ENCODE measurements at places on chromosomes 2 and 18.

DNA sequence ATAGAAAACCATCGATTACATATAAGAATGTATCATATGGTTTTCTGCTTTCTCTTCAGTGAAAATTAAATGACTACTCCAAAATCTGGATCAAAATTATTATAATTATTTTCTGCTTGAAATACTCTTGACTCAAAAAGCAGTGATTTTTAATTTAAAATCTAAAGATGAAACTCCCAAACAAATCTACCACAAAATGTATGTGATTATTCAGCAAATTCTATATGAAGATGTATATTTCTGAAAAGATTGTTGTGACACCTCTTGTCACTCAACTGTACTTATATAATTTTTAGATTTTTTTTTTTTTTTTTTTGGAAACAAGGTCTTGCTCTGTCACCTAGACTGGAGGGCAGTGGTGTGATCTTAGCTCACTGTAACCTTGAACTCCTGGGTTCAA lies 98.6 kb downstream of the MTCL1 start:
- no peak for DNase-seq

DNA sequence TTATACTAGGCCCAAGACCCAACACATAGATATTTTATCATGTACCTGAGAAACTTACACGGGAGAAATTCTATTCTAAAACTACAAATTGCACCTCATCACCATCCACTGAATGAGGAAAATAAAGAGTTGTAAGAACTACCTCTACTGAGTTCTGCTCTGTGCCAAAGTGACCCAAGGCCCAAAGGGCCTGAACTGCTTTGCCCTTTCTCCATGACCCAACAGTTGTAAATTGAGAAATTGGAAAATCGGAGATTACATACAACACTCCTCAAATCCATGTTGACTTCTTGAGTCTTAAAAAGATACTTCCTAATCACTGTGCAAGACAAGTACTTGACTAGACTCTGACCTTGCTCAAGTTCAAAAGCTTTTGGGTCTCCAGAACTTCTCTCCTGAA lies 8.8 kb downstream of the NR4A2 start:
- no peak for DNase-seq

DNA sequence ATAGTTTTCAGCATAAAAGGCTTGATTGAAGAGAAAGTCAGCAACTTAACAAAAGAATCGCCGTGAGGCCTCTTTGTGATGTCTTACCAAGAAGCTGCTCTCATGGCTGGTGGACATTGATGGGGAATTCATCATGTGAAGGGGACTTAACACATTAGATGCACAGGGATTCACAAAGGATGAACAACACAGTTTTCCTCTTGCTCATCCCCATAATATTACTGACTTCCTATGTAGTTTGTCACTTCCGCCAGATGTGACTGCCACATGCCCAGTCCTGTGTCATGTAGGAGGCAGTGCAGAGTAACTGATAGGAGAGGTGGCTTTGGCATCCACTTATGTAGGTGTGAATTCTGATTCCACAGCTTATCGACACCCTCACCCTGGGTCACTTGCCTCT lies 232.6 kb upstream of the LYPD1 start:
- DNase-seq, result no peak

GRCh38 chr2:20660506-20661420 lies 6.2 kb upstream of the GDF7 start:
- no peak for DNase-seq

- no peak for DNase-seq
Measured at GRCh38 chr2:226797289-226797988, 2.2 kb downstream of the IRS1 start.

DNA sequence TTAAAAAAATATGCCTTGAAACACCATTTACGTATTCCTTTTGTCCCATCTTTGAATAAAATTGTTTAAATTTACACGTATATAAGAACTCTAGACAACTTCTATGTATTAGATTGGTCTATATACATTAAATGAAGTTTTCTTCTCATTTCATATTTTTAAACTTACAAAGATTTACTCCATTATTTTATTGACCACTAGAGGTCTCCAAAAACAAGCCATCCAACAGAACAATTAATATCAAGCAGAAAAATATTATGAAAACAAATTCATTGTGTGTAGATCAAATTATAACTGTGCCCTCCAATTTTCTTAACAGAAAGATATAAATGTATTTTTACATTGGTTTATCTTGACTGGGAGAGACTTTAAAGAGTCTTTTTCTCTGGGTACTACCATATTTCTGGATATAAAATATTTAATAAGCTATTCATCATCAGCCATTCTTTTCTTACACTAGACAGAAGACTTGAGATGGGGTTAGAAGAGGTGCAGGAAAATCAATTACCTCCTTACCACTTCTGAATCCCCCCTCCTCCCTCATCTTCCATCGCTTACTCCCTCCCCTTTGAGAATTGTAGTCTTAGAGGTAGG lies 66.5 kb downstream of the DPP4 start:
- DNase-seq, result no peak

DNA sequence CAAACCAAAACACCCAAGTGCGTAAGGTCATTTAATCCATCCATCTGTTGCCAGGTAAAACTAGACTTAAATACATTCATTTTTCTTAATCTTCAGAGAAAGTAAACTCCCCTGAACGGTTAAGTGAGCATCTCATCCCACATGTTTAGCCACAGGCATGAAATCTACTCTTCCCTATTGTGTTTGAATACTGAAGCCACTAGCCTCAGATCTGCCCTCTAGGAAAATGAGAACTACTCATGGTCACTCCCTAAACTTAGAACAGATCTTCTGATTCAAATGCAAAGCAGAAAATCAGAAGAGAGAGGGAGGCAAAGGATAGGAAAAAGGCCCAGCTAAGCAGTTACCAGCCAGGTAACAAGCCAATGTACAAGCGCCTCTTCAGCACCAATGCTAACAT lies 7.1 kb downstream of the TMEM247 start:
- DNase-seq, result no peak

- DNase-seq, result no peak
Measured at GRCh38 chr2:120763508-120763907, 27.8 kb downstream of the GLI2 start.

DNA sequence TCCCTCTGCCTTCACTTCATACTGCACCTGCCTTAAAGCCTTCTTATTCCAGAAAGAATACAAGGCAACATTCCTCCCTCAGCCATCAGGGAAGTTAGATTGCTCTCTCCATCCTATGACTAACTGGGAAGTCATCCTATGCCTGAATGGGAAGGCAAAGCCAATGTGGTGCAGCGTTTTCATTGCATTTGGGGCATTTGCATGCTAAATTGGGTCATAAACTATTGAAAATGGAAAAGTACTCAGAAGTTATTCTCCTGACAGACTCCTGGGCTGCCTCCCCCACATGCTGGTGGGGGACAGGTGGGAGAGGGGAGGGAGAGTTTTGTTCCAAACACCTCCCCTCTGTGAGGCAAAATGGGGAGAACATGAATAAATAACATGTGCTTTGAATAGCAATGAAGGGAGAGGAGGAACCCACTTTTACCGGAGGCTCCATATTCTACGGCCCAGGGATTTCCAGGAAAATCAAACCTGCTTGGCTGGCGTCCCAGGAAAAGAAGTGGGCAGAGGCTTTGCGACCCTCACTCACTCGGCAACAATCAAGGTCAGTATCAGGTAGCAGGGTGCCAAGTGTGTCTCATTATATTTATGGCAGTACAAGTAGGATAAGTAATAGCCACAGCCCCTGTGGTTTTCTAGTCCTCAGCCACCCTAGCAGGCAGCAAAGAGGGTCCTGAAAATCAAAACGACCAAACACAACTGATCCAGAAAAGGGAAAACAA lies 84.1 kb downstream of the BOD1L2 start:
- no peak for DNase-seq

DNA sequence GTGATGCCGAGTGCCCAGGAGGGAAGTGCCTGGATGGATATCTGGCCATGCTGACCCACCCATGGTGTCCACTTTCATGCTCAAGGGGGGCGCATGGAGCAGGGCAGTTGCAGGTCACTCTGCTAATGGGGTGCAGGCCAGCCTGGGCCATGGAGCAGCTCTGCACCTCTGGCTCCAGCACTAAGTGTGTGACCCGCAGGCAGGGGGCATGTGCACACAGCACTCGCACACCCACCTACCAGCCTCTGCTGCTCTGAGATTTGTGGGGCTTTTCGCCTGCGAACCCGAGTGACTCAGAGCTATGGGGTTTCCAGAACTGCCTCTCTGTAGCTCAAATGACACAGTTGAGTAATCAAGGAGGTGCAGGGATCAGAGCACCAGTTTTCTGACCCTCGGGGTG lies 66.2 kb downstream of the CYP26B1 start:
- DNase-seq, result no peak

Data from NCI-H1417 (cell line).